Foreskin keratinocyte (primary cell): ENCODE measurements at places on chromosomes 16 and 17.

- peak; percentile 8 for DNase-seq
Measured at GRCh38 chr17:35543856-35544255, 6.4 kb upstream of the SLFN12L start.

DNA sequence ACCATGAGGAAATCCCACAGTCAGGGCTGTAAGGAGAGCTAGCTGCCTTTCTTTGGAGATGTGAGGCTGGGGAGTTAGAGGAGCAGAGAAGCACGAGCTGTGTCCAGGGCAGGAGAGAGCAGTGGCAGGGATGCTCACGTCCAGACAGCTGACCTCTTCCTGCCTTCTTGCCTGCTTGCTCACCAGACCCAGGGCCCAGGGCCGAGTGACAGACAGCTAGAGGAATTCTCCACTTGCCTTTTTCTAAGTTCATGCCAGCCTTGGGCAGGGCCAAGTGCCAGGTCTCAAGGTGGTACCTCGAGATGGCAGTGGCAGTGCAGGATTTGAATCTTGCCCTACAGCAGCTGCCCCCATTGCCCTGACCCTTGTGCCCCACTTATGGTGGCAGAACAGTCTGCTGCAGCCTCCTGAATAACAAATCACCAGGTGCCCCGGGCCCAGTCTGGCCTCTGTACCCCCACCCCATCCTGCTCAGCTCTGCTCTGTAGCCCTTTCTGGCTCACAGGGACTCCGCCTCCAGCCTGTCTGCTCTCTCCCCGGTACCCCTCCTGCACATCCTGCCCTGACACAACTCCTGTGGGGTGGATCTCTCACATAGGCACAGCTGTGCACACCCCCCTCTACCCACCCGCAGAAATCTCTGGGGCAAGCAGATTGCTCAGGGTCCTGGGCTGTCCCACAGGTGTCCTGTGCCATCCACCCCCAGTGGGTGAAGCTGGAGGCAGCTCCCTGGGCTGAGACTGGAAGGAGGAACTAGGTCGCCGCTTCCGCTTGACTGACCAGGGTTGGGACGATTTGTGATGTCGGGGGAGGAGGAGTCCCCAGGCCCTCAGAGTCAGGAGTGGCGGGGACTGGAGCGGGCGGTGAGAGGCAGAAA lies 25.9 kb downstream of the GRIN2C start:
- no peak for DNase-seq

GRCh38 chr16:272633-273546 lies 2.9 kb downstream of the RGS11 start:
- DNase-seq = no peak

DNA sequence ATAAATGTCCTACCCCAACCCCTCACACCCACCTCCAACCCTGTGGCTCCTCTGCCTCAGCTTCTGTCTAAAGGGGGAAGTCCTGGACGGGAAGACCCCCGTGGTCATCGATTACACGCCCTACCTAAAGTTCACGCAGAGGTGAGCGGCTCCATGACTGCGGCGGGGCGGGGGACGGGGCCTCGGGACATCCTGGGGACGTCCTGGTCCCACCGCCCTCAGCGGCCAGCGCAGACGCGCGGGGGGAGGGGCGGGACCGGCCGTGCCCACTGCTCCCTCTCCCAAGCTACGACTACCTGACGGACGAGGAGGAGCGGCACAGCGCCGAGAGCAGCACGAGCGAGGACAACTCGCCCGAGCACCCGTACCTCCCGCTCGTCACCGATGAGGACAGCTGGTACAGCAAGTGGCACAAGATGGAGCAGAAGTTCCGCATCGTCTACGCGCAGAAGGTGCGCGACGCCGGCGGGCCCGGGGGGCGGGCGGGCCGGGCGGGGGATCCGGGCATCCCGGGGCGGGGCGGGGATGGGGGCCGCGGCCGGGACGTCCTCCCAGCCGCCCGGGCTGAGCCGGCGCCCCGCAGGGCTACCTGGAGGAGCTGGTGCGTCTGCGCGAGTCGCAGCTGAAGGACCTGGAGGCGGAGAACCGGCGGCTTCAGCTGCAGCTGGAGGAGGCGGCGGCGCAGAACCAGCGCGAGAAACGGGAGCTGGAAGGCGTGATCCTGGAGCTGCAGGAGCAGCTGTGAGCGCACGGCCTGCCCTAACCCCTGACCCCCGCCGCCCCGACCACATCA lies 6.7 kb downstream of the RUNDC3A start:
- DNase-seq = peak; percentile 35

GRCh38 chr17:49899191-49899485 lies 51.3 kb upstream of the TAC4 start:
- no peak for DNase-seq

DNA sequence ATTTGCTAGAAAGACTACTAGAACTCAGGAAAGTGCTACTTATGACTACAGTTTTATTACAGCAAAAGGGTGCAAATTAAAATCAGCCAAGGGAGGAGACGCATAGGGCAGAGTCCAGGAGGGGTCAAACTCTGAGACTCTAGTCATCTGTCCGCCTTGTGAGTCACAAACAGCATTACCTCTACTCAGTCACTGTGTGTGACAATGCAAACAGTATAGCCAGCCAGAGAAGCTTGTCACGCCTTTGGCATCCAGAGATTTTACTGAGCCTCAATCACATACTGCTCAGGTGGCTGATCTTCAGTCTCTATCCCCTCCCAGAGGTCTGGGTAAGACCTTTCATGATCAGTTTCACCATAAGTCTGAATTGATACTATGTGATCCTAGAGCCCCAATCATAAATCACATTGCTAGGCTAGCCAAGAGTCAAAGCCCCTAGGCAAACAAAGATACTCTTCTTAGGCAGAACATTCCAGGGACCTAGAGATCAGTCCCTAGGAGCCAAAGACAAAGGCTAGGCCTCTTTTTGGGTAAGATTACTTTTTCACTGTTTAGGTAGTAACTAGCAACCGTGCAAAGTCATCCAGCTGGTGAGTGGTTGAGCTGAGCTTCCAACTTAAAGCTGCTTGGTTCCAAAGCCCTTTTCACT lies 48.8 kb upstream of the CLEC19A start:
- no peak for DNase-seq

DNA sequence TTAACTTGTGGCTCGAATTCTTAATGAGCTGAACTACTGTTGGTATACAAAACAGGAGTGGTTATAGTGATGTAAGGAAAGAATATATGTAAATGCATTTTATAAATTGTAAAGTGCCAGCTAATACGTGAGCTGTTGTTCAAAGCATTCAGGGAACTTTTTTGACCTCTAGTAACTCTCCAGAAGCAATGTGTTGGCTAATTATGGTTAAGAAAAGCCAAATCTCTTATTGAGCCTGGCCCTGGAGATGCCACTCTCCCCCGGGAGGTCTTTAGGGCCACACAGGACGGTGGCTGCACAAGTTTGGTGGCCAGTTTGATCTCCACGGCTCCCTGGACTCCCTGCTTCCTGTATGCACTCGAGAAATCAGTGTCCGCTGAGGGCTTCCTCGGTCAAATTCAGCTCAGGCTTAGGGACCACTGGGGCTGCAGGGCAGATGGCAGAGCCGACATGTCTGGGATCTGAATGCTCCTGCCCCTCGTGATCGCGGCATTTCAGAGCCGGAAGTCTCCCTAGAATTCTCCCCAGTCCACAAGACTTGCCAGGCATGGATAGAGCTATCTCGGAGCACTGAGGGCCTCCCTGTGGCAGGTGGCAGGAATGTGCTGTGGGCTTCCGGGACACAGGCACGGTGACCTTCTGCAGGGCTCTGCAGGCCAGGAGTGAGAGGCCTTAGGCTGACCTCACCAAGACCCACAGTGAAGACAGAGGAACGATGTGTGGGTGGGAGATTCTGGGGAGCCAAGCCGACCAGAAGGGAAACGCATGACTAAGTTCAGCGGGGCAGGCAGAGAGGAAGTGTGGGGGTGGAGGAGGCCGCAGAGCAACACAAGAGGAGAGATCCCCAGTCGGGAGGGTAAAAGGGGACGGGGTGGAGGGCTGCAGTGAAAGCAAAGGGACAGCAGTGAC lies 18.6 kb upstream of the PITPNM3 start:
- no peak for DNase-seq

DNA sequence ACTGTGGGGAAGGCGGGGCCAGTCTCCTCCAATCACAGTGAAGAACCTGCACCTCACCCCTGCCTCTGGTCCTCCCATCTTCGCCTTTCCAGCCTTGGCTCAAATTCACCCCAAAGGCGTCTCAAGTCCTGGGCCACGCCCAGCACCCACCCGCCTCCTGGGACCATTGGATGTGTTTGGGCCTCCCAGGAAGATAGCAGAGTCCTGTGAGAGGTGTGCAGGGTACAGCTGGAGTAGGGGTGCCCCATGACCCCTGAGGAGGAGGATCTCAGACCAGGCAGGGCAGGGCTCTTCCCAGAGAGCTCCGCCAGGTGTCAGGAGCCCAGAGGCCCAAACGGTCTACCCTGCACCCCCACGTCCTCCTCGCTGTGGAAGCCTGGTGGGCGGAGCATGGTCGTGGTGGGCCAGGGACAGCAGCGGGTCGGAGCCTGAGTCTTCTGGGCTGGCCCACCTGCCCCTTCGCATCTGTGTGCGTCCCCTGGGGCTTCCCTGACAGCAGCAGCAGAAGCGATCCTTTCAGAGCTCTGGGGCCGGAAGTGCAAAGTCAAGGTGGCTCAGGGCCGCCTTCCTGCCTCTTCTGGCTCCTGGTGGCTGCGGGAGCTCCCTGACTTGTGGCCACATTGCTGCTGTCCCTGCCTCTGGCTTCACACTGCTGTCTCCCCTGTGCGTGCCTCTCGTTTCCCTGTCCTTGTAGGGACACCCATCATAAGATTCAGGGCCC lies 34.9 kb upstream of the ZNF469 start:
- no peak for DNase-seq

- no peak for DNase-seq
Measured at GRCh38 chr17:2128011-2128410, 73.1 kb downstream of the HIC1 start.

DNA sequence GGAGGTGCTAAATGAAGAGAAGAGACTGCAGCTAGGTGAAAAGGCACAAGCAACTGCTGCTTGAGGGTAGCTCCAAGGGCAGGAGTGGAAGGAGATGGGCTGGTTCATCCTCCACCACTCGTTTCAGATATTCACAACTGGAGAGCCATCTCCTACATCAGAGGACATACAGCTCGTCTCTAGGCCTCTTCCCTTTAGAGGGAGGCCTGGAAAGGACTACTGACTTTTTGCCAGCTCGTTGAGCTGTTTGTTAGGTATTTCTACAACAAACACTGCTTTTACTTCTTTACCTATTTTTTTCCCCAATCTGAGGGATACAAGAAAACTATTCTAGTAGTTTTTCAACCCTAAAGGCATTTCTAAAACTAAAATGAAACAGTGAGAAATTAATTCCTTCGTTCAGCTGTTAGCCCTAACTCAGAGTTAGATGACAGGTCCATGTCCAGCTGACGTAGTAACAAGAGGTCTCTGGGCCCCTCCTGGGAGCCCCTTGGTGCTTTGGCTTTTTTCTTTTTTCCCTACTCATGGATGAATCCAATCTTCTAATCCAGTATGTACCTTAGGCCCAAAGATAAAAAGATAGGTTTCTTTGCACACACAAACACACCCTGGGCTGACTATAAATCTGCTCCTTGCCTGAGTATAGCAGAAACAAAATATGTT lies 47.8 kb upstream of the TBX2 start:
- no peak for DNase-seq

- peak; percentile 30 for DNase-seq
Measured at GRCh38 chr16:89052890-89053724, 40.5 kb upstream of the ACSF3 start.

GRCh38 chr16:66304151-66304550 lies 62.3 kb upstream of the CDH5 start:
- DNase-seq = no peak

- DNase-seq = peak; percentile 98
Measured at GRCh38 chr16:54720259-54720658, 210.4 kb upstream of the IRX5 start.

GRCh38 chr16:78362524-78363135 lies 263.2 kb downstream of the WWOX start:
- no peak for DNase-seq

GRCh38 chr17:34246446-34246845 lies 8.6 kb upstream of the CCL2 start:
- DNase-seq = no peak

GRCh38 chr17:61450641-61451537 lies 1.3 kb upstream of the TBX4 start:
- no peak for DNase-seq

GRCh38 chr16:81520151-81520470 lies 75.5 kb downstream of the CMIP start:
- no peak for DNase-seq

- no peak for DNase-seq
Measured at GRCh38 chr17:30476726-30477082, 504 bp upstream of the GOSR1 start.

GRCh38 chr17:19388791-19389785 lies 2.1 kb upstream of the MFAP4 start:
- DNase-seq = no peak

DNA sequence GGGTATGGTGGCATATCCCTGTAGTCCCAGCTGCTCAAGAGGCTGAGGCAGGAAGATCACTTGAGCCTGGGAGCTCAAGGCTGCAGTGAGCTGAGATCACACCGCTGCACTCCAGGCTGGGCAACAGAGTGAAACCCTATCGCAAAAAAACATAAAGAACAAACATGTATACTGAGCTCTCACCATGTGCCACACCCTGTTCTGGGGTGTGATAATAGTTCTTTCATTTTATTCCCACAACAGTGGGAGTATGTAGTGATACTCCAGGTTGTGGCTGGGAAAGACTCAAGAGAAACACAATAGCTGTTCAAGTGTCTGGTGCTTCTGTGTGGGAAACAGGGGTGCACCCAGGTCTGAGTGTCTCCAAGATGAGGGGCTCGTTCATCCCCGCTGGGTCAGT lies 90.7 kb downstream of the SOCS1 start:
- DNase-seq = no peak

GRCh38 chr17:72529386-72529785 lies 408.6 kb downstream of the SOX9 start:
- DNase-seq = no peak

DNA sequence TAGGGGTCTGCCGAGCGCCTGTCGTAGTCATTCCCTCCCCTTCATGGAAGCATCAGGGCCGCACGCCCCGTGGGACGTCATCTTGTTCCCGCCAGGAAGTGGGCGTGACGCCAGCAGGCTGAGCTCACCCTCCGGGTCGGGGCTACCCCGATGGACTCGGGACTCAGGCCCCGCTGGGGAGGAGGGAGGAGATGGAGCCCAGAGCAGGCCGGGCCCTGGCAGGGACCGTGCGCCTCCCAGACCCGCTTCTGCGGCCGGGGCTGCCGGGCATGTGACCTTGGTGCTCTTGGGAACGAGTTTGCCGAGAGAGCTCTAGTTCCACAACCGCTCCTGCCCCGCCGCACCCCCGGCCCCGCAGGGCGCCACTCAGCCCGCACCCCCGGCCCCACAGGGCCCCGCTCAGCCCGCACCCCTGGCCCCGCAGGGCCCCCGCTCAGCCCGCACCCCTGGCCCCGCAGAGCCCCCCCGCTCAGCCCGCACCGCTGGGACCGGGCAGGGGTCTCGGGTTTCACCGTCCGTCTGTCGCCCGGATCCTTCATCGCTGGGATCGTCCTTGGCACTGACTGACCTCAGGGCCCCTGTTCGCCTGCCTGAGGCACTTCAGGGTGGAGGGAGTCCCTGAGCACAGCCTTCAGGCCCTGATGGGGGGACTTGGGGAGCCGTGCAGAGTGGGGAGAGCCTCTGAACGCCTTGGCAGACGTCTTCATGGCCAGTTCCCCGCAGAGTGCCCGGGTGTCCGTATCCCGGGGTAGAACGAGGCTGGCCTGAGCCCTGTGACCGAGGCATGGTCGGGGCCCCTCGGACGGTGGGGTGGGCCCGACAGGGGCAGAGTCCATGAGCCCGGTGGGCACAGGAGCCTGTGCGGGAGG lies 5.8 kb downstream of the CACNA1H start:
- no peak for DNase-seq

GRCh38 chr16:74747-75334 lies 2.4 kb upstream of the RHBDF1 start:
- DNase-seq = no peak
